ENCODE measurements at places on chromosomes 11 and 22. TPM values are rescaled to one million over a fixed set of nuclear protein-coding genes. Genes with fewer than 3 reads are reported as not detected.

GRCh38 chr11:84719935-84720577 lies 907.1 kb downstream of the DLG2 start:
- no peaks in the 10 kb centered on the region for H3K36me3 ChIP-seq
- DNase-seq = no peak
- H3K4me1 ChIP-seq = no peaks in the 10 kb centered on the region
- H3K27ac ChIP-seq = no peak overlapping the region
- H3K27me3 ChIP-seq = peaks cover 22% of the 10 kb centered on the region

DNA sequence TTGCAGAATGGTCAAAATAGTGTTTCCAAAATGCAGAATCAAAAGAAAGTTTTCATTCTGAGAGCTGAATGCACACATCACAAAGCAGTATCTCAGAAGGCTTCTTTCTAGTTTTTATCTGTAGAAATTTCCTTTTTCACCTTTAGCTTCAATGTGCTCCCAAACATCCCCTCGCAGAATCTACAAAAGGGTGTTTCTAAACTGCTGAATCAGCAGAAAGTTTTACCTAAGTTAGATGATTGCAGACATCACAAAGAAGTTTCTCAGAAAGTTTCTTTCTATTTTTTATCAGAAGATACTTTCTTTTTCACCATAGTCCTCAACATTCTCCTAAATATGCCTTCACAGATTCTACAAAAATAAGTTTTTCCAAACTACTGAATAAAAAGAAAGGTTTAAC lies 239.8 kb downstream of the OR4A5 start:
- H3K27ac ChIP-seq = no peak overlapping the region
- H3K36me3 ChIP-seq = no peaks in the 10 kb centered on the region
- no peak for DNase-seq
- no peaks in the 10 kb centered on the region for H3K27me3 ChIP-seq
- H3K4me3 ChIP-seq = no peak overlapping the region
- no peaks in the 10 kb centered on the region for H3K4me1 ChIP-seq

The USP28 gene
- 31.0 TPM for polyA plus RNA-seq

GRCh38 chr22:37020192-37020479 lies 594 bp downstream of the MPST start:
- no peak for DNase-seq
- H3K4me3 ChIP-seq = peak overlapping the region; percentile 92
- peaks cover 8% of the 10 kb centered on the region for H3K4me1 ChIP-seq
- peaks cover 11% of the 10 kb centered on the region for H3K36me3 ChIP-seq
- H3K27me3 ChIP-seq = no peaks in the 10 kb centered on the region

The DDX6 gene
- 58.0 TPM for polyA plus RNA-seq

DNA sequence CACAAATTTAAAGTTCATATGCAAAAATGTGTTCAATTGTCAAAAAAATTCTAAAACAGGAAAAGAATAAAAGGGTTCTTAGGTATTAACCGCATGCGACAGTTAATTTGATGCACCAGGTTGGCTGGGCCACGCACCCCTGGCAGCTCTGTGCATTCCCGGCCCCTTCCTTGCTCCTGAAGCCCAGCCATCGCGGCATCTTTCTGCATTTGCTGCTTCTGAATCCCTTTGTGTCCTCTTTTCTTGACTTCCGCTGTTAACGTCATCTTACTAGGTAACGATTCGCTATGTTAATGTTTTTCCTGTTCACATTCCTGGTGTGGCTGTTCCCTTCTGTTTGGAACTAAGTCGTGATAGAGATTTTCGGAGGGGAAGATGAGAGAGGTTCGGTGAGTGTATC lies 7.9 kb upstream of the KLHDC7B start:
- no peaks in the 10 kb centered on the region for H3K36me3 ChIP-seq
- no peak overlapping the region for H3K4me3 ChIP-seq
- no peaks in the 10 kb centered on the region for H3K27me3 ChIP-seq
- H3K4me1 ChIP-seq = peaks cover 42% of the 10 kb centered on the region
- no peak for DNase-seq
- H3K27ac ChIP-seq = peak overlapping the region; percentile 29

DNA sequence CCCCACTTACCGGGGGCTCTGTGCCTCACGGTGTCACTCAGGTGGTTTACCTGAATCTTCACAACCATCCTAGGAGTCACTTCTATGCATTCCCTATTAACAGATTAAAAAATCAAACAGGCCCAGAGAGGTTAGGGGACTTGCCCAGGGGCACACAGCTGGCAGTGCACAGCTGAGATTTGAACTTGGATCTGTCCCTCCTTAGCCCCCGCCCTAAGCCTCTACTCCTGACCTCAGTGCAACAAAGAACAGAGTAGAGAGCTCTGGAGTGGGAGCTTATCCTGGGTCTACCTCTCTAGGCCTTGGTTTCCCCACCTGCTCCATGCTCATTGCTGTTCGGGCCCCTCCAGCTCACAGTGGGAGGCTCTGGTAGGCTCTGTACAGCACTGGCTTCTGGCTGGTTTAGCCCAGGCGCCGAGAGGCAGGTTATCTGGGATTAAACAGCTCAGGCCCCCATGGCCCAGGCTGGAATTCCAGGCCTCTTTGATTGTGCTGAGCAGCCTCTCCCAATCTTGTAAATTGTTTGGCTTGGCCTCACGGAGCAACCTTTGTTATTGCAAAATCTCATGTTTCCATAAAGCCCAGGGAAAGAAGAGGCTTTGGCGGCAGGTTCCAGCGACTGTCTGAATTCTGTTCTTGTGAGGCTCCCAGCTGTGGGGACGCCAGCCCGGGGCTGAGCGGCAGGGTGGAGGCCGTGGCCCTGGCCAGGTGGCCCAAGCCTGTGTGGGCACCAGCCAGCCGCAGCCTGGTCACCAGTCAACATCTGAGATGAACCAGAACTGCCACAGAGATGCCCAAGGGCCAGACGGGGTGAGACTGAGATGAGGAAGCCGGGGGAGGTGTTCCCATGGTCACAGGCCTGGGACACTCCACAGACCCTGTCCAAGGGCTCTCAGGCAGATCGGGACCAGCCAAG lies 28.9 kb upstream of the SHISAL1 start:
- no peaks in the 10 kb centered on the region for H3K36me3 ChIP-seq
- H3K4me3 ChIP-seq = no peak overlapping the region
- H3K27ac ChIP-seq = no peak overlapping the region
- DNase-seq = no peak
- peaks cover 2% of the 10 kb centered on the region for H3K4me1 ChIP-seq

The SIPA1 gene
- polyA plus RNA-seq = 4.5 TPM

The GGT5 gene
- polyA plus RNA-seq = not detected

GRCh38 chr11:6362873-6363678 lies 27.2 kb upstream of the SMPD1 start:
- no peaks in the 10 kb centered on the region for H3K27me3 ChIP-seq
- H3K4me1 ChIP-seq = peaks cover 5% of the 10 kb centered on the region
- no peak overlapping the region for H3K27ac ChIP-seq
- peak; percentile 48 for DNase-seq

DNA sequence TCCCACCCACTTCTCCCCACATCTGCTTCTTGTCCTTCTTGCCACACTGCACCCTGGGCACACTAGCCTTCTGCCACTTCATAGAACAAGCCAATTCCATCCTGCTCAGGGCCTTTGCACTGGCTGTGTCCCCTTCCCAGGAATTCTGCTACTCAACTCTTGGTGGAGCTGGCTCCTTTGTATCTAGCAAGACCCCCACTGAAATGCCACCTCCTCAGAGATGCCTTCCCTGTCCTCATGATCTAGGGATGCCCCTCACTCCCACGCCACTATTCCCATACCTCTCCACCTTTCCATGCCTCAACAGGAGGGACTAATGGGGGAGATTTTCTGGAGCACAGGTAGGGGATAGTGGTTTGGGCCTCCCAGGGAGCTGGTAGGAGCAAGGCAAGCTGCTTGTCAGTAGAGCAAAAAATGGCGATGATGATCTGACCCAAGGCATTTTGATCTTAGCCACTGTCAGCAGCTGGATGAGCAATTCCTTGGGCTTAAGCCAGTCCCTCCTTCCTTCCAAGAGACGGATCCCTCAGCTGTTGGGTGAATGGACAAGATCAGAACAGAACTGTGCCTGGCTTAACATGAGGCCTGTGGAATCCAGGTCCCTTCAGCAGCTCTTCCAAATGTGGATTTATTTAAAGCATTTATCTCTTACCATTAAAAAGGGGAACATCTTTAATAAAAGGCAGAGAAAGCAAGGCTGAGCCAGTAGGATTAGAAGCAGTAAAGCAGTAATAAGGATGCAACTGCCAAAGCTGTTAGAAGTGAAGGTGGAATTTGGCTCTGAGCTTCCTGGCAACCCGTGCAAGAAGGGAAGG lies 4.0 kb upstream of the PRDM11 start:
- no peak for DNase-seq
- peaks cover 15% of the 10 kb centered on the region for H3K27me3 ChIP-seq
- H3K4me1 ChIP-seq = peaks cover 6% of the 10 kb centered on the region
- no peak overlapping the region for H3K27ac ChIP-seq
- H3K36me3 ChIP-seq = no peaks in the 10 kb centered on the region
